NCI-H1092 treated with DMSO at 0.1 percent for 48 hours (cell line): ENCODE measurements at places on chromosomes 1 and 21.

GRCh38 chr1:212908971-212909370 lies 41.4 kb upstream of the VASH2 start:
- no peak for DNase-seq

- DNase-seq = peak; percentile 49
Observed at GRCh38 chr1:16141573-16142336, 14.1 kb downstream of the EPHA2 start.

DNA sequence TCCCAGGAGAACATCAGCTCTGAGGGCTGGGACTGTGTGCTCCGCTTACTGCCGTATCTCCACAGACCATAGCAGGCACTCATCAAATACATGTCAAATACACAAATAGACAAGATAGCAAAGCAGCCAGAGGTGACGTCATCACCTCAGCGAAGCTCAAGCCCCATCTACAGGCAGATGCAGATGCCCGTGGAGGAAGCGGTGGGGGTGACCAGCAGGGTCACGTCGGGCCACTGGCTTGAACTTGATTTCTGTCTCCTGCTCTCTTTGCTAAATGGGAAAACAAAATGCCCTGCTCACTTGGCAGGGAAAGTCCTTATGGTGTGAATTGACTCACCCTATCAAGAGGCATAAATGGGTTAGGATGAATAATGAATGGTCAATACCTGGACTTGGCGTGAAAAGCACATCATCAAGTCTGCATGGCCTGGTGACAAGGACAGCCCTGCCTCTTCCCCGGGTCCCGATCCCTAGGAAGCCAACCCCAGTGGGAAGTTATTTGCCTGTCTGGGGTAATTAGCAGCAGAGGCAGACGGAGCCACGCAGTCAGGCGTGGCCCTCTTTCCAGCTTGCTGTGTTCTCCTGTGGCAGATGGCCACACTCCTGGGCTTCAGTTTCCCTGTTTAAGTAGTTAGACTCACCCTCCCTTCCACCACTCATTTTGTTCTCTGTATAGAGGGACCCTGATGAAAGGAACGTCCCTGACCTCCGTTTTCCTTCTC lies 536.0 kb downstream of the NPHP4 start:
- DNase-seq = no peak

DNA sequence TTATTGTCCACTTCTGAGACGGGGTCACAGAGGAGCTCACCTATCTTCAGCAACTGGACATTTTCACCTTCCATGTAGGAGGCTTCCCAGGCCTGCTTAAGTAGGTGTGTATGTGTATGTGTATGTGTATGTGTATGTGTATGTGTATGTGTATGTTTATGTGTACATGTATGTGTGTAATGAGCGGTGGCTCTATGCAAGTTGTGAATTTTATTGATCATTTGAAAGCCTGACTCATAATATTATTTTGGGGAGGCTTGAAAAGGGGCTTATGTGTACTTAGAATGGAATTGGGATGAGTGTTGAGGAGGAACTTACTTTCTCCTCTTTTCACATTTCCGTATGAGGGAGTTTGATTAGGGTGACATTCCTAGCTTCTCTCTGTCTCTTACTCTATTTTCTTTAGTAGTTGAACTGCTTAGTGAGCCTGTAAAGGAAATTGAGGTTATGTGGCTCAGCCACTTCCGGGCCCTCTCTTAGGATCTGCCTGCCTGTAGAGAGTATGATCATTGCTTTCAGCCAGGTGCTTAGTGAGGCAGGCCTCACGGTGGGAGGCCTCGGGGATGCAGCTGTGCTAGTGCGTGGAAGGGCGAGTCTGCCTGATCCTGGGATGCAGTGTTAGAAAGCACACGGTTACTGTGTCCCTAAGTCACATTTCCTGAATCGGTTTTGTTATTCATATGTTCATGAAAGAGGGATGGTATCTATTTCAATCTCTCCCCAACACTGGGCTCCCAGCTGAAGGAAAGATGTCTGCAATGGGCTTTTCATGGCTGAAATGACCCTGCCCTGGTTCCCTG lies 61.0 kb downstream of the IER5 start:
- DNase-seq = no peak

- DNase-seq = no peak
Observed at GRCh38 chr1:239516579-239516978, 130.2 kb downstream of the CHRM3 start.

DNA sequence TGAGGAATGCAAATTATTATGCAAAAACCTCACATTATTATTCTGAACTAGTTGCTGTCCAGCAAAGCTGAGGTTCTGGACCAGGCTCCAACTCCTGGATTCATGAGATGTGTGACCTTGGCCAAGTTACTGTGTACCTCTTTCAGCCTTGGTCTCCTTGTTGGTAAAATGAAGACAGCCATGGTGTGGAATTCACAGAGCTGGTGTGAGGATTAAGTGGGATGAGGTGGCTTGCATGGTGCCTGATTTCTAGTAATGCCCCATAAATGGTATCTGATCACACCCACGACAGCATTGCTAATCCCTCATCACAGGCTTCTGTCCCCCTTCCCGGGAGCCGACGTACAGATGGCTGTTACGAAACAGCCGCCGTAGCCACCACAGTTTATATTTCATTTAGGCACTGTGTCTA lies 59.6 kb downstream of the PGBD5 start:
- no peak for DNase-seq

GRCh38 chr1:231883382-231883781 lies 256.8 kb downstream of the DISC1 start:
- DNase-seq = peak; percentile 37

DNA sequence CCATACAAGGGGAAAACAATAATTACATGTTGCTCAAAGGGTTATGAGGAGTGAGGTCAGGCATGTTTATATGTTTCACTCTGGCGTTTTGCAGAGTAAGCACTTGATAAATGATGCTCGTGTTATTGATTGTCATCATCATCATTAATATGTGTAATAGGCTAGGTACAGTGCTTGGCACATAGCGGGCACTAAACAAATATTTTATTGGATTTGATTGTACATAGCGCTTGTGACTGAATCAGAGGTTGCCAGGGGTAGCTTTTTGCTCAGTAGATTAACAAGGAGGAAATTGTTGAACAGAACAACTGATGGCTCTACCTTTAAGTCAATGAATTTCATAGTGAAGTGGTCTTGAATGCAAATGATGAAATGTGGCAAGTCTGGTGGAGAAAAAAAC lies 91.7 kb downstream of the ROR1 start:
- no peak for DNase-seq

- DNase-seq = no peak
Observed at GRCh38 chr1:110688514-110688913, 13.8 kb upstream of the KCNA3 start.

DNA sequence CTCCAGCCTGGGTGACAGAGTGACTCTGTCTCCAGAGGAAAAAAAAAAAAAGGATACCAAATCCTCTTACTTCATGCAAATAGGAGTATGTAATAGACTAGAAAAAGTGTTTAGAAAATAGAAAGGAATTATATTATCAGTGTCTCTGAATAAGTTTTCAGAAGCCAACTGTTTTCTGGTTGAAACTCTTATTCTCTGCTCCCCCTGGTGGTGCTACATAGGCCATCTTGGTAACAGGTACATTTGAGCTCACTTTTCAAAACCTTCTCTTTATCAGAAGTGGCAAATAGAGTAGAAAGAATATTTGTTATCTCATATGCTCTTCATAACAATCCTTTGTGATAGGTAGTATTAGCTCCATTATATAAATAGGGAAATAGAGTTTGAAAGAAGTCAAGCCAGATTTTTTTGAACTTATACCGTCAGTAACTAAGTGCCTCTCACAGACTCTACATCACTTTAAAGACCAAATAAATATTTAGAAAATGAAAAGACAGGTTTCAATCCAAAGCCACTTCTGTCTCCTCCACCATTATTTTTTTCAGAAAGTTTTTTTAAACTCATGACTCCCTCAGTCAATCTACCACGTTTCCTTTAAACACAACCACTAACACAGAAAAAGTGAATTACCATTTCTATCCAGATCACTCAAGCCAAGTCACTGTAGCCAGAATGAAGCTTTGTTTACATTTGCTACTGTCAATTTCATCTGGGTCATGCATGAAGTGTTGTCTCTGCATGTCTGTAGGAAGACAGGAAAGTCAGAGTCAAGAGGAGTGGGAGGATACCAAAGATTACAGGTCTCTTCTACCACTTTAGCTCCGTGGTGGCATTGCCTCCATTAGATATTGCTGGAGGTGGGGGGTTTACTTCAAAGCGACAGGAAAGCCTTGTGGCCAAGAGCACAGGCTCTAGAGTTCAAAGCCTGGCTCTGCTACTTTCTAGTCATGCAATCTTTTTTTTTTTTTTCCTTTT lies 45.6 kb downstream of the IL23R start:
- no peak for DNase-seq

DNA sequence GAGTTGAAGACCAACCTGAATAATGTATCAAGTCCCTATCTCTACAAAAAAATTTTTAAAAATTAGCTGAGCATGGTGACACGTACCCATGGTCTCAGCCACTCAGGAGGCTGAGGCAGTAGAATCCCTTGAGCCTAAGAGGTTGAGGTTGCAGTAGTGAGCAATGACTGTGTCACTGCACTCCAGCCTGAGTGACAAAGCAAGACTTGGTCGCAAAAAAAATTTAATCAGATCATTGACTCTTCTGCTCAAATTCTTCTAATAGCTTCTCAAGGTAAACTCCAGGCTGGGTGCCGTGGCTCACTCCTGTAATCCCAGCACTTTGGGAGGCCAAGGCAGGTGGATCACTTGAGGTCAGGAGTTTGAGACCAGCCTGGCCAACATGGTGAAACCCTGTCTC lies 85.9 kb upstream of the PUM1 start:
- DNase-seq = no peak

DNA sequence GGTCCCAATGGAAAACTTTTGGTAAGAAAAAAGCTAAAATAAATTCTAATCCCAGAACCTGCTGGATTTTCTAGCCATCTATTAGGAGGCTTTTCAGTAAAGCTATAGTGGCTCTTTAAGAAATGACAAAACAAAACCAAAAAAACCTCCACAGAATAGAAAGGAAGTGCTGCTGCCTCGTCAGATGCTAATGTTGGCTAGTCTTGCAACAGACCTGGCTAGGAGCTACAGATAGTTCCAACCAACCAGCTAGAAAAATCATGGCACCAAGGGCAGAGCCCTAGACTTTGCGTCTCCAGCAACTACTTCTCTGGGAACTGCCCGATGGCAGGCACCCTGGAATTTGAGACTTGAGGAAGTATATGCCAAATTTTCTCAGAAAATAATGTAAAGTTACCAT lies 7.6 kb downstream of the CD101 start:
- DNase-seq = no peak

DNA sequence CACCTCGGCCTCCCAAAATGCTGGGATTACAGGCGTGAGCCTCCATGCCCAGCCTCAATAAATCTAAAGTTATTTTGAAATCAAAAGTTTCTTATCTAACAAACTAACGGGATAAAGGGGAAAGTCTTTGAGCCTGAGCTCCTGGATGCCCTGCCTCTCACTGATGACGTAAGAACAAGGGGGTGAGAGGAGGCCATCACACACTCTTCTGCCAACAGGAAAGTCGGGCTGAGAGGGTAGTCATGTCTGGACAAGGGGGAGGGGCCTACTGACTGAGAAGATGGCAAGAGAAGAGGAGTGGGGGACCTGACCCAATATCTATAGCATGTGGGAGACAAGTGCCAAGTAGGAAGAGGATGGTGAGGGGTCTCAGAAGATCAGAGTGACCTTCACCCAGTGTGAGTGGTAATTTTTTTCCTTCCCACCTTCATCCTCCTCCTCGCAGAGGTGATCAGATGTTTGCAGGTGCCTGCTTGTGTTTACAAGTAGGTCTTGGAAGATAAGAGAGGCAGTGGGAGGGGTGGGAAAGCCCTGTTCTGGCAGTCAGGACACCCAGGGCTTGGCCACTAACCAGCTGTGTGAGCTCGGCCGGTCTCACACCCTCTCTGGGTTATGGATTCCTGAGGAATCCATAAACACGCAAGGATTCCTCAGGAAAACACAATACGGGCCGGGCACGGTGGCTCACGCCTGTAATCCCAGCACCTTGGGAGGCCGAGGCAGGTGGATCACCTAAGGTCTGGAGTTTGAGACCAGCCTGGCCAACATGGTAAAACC lies 9.6 kb downstream of the UQCRHL start:
- DNase-seq = no peak

DNA sequence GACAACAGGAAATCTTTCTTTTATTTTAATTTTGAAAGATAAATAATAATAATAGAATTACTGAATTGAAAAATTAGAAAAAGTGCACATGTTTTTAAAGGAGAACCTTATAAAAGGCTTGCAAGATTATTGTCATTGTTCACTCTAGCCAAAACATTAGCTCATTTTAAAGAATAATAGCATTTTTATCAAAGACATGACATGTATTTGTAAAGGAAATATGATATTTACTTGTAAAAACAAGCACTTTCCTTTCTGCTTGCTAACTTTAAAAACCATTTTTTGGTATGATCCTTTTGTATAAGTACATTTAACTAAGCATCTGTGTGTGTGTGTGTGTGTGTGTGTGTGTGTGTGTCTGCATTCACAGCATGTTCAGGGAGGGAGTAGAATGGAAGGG lies 156.3 kb upstream of the C1orf87 start:
- no peak for DNase-seq

DNA sequence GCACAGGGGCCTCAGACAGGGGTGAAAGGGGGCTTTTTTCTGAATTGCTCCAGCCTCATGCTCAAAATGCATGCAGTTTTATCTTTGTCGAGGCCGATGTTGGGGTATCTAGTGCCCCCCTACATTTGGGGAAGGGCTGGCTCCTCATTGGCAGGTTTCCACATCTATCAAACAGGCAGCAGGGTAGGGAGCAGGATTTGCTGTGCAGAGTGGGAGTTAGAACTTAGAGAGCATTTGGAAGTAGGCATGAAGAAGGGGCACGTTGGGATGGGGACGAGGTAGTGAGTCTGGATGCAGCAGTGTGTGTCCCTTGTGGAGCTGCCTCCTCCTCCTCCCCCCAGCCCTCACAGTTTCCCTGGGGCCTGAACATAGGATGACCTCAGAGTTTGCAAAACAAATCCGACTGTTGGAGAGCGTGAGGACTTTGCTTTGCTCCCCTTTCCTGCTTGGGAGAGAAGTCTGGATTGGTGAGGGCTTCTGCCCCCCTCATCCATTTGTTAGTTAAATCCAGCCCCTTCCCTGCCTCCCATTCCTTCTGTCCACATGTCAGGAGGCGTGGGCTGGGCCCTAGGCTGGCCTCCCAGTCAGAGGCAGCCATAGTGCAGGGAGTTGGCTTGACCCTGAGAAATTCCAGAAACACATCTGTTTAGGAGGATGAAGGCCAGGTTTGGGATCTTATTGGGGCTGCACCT lies 36.9 kb upstream of the GPR37L1 start:
- DNase-seq = peak; percentile 65
